ENCODE measurements at places on chromosomes 2 and 18. TPM values are rescaled to one million over a fixed set of nuclear protein-coding genes. Genes with fewer than 3 reads are reported as not detected.
A peak's percentile ranks its signal among the peaks of the same experiment; 100 is the strongest.

DNA sequence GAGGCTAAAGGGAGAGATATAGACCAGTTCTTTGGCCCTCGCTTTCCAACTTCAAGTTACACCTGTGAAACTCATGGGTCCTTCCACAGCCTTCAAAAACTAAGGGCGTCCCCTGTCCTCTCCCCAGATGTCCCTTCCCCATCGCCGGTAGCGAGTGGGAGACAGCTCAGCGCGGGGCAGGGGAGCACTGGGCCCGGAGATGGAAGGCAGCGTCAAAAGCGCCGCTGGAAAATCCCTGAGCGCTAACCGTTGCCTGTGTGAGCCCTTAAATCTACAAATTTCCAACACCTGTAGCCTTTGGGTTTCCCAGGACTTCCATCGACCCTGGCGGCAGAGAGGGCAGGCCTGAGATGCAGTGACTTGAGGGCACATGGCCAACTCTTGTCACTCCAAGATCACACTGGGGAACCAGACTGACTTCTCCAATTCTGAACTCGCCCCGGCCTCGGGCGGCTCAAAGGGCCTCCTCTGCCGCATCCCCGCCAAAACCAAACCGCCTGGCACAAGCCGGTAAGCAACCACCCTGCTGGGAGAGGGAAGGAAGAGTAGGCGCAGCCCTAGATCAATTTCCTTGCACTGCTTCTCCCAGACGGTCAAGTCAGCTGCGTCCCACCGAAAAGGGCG is 879 bp upstream of the EPAS1 start:
- peak; percentile 49 for DNase-seq

- no peak for DNase-seq
Measured at GRCh38 chr18:76345901-76346300, 149.1 kb downstream of the ZNF516 start.

- DNase-seq, result no peak
Measured at GRCh38 chr2:96498021-96498431, 7.1 kb downstream of the NEURL3 start.

DNA sequence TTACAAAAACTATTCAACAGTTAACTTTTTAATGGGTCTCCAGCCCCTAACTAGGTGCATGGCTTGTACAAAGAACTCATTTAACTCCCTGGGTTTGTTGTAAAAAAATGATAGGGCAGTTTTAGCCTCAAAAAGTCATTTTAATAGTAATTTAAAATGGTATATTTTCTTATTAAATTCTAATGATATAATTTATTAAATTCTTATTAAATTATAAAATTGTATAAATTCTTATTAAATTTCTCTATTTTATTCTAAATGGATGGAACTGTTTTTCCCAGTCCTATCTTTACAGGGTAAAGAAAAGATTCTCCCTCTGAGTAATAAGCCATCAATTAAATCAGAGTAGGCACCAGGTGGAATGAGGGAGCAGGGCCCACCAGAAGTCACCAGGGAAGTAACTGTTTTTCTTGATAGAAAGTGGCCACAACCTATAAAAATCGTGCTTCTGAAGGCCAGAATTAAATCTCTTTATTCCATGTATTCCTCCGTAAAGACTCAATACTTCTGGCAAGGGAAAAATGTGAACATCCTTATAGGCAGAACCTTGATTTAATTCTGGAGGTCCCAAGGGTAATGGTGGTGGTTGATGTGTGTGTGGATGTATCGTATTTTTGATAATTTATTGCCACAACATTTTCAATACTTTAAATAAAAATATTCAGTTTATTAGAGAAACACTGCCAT is 814 bp downstream of the FKBP7 start:
- no peak for DNase-seq

GRCh38 chr2:238502088-238502810 is 75.5 kb downstream of the ASB1 start:
- no peak for DNase-seq

DNA sequence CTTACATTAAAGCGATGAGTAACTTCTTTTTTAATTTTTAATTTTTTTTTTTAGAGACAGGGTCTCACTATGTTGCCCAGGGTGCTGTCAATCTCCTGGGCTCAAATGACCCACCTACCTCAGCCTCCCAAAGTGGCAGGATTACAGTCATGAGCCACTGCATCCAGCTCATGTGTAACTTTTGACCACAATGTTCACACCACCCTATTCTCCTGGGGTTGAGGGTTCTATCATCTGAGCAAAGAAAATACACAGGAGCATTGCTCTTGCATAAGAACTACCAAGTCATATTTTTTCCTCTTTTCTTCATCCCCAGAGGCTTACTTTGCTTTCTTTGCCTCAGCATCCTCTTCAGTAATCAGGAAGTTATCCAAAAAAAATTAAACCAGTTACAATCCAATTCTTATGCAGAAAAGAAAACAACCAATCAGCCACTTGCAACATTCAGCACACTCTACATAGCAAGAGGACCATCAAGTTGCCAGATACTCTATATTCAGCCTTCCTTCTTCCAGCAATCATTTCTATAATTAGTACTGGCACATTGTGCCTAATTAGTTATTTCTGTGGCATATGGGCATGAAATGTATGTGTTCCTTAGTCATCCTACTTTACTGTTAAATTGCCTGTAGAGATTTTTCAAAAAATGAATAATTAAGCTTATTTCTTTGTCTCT is 345.6 kb downstream of the AKAIN1 start:
- no peak for DNase-seq

- no peak for DNase-seq
Measured at GRCh38 chr18:63182310-63182772, 137.2 kb downstream of the BCL2 start.

The AFF3 gene
- 9.0 TPM for total RNA-seq

Data from transverse colon (tissue), 4 donors.